Activated gamma-delta T cell treated with Interleukin-2 at 50 U/mL for 16 hours (primary cell): ENCODE measurements at places on chromosomes 5 and 9.

- DNase-seq, result no peak
Measured at GRCh38 chr5:139684350-139684880, 36.3 kb downstream of the CXXC5 start.

DNA sequence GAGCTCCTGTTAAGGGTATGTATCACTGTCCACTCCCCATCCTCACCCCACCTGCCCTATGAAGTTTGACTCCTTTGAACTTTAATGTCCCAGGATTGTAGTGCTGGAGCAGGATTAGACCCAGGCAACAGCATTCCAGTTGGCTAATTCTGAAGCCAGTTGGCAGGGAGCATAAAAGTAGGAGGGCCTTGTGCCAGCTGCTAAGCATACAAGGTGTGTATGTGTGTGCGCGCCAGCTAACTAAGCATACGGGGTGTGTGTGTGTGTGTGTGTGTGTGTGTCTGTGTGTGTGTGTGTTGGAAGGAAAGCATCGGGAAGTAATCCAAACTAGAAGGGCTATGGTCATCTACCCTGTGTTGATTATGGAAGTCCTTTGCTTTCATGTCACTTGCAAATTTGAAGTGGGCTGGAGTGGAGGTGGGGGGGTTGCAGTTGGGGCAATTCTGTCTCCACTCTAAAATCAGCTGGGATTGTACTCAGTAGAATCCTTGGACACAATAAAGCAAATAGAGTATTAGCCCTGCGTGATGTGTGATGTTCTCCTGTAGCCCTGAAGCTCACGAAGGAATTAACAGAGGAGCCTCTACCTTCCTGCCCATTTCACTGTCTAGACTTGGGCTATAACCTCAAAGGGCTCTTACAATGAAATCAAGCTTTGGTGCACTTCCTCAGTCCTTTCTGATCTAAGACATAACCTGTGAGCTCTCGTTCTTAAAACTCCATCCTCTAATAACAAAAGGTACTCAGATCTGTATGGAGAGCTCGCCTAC is 26.9 kb downstream of the HMGCR start:
- no peak for DNase-seq

GRCh38 chr5:41161271-41161670 is 52.1 kb downstream of the C6 start:
- no peak for DNase-seq

DNA sequence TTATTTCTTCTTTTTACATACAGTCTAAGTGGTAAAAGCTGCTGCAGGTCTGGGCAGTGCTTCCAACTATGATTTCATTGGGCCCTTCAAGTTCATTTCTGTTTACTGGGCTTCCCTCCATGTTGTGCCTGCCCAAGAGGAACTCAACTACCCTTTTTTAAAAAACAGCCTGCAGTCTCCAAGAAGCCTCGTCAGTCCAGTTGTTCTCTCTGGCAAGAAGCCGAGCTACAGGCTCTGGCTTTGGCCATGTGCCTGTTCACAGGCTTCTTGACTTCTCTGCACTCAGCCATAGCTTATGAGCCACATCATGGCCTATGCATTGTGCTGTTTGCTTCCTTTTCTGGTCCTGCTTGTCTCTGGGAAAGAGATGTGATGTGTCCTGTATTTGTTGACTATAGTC is 119.7 kb upstream of the PJA2 start:
- no peak for DNase-seq

DNA sequence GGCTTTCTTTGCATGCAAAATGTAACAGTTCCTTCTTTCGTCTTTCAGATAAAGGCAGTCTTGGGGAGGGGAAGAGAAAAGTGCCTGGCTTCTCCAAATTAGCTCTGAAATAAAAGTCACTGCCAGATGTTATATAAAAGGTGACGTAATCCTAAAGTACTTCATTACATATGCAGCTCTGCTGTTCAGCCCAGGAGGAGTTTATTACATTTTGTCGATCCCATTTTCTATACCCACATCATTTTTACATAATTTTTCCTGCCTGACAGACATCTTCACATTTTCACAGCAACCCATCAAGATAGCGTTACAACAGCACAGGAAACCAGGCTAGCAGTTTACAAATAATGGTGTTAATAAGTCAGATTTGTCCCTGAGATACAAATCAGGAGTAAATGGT is 86.7 kb upstream of the SLC30A5 start:
- DNase-seq, result no peak

DNA sequence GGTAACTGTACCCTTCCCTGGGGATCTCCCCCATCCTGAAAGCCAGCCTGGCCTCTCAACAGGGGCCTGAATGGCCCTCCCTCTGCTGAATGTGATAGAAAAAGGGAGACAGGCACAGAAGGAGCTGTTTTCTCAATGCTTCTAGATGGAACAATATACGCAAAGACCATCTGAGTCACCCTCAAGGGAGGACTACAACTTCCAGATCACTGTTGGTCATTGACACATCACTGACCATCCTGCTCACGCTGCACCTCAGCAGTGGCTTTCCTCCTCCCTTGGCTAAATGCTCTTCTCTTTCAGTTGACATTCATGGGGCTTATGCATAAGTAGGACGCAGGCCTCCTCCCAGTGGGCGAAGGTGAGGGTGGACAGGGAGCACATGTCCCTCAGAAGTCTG is 112.2 kb upstream of the SHB start:
- no peak for DNase-seq

DNA sequence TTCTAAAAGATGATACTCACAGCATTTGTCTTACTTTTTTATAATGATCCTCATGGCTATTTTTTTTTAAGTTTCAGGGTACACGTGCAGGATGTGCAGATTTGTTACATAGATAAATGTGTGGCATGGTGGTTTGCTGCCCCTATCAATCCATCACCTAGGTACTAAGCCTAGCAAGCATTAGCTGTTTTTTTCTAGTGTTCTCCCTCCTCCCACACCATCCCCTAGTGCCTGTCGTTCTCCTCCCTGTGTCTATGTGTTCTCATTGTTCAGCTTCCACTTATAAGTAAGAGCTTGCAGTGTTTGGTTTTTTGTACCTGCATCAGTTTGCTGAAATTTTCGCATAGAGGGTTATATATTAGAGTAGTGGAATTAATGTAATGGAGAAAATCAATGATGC is 189.1 kb upstream of the CDH12 start:
- DNase-seq, result no peak

- DNase-seq, result no peak
Measured at GRCh38 chr5:1111241-1111726, 579 bp downstream of the SLC12A7 start.

DNA sequence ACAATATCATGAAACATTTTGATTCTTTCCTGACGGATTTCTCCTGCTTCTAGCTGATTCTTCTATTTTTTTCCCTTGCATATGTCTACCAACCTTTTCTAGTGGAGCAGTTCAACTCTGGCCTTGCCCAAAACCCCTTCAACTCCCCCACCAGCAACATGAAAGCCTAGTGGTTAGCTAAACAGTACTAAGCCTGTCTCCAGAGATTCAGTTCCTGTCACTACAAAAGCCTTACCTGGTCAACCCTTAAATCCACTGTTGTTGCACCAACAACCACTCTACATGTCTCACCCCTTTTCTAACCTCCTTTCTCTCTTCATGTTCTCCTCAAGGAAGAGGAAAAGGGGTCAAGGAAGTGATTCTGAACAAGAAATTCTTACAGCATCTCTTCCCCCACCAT is 74.8 kb upstream of the PIK3R1 start:
- no peak for DNase-seq

DNA sequence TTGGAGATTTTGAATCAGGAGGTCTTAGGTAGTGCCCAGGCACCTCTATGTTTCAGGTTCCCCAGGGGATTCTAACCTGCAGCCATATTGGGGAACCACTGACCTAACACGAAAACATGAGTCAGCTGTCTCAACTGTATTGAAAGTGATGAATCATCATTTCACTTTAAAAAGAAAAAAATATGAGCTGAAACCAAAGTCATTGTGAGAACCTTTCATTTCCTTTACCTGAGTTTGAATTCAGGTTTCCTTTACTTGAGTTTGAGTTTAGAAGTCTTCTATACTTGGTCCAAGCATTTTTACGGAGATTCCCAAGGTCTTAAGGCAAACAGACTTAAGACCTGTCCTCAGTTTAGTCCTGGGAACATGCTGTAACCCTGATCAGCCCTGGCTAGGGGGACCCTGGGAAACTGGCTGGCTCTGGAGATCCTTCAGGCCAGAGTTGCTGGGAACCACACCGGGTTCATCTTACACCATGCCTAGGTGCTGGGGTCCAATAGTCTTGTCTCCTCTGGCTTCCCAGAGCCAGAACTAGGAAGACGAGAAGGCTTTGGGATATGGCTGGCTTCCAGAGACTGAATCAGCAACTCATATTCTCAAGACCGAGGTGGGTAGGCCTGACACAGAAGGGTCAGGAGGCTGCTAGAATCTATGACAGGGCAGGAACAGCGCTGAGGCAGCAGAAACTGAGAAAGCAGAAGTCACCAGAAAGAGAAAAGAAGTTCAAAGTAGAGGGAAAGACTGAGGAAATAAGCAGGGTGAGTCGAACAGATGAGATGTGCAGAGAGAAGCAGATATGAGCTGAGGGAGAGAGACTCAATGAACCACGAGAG is 16.4 kb upstream of the PDCD1LG2 start:
- DNase-seq, result no peak

GRCh38 chr5:78644741-78645300 is 3.8 kb downstream of the LHFPL2 start:
- DNase-seq, result no peak

DNA sequence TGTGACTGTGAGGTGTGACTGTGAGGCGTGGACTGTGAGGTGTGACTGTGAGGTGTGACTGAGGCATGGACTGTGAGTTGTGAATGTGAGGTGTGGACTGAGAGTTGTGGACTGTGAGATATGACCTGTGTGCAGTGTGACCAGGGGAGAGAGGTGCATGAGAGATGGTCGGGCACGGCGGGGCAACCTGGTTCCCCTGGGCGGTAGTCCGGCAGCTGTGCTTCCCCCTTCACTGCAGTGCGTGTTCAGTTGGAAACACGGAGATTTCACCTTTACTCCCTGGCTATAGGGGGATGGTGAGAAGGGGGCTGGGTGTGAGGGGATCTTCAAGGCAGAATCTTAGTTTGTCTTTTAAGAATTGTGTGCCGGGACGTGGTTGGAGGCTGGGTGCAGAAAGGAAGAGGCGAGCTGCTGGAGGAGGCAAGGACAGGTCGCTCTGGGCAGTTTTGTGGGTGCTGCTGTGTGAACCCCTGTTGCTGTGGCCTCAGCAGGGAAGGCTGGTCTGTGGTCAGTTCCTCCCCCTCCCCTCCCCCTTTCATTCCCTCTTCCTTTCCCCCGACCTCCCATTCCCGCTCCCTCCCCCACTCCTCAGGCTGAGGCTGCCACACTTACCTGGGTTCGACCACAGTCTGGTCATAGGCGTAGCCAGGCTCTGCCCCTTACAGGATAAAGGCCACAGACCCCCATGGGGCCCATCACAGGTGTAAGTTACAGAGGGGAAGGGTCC is 39.3 kb downstream of the CEP72 start:
- no peak for DNase-seq

DNA sequence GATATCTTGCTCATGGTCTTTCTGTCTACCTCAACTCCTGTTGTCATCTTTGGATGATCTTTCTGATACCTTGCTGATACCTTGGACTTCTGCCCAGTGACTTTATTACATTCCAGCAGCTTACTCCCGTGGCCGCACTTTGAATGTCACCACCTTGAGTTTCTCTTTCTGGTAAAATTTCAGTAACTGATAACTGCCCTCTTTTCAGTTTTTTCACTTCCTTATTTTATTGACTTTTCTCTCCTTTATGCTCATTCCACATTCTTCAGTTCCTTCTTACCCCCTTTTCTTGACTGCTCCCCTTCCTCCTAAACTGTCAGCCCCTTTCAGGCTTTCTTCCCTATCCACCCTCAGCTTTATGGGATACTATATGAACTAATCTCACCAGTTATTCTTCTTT is 7.0 kb upstream of the FBXO4 start:
- DNase-seq, result no peak
